ENCODE measurements at places on chromosomes 4 and X.
A peak's percentile ranks its signal among the peaks of the same experiment; 100 is the strongest.

GRCh38 chr4:11286533-11286932 is 142.2 kb downstream of the HS3ST1 start:
- DNase-seq: no peak

GRCh38 chr4:152010710-152011079 is 249.9 kb upstream of the GATB start:
- no peak for DNase-seq

- DNase-seq: no peak
These were observed 181.7 kb downstream of the AR start for GRCh38 chrX:67725471-67725870.

DNA sequence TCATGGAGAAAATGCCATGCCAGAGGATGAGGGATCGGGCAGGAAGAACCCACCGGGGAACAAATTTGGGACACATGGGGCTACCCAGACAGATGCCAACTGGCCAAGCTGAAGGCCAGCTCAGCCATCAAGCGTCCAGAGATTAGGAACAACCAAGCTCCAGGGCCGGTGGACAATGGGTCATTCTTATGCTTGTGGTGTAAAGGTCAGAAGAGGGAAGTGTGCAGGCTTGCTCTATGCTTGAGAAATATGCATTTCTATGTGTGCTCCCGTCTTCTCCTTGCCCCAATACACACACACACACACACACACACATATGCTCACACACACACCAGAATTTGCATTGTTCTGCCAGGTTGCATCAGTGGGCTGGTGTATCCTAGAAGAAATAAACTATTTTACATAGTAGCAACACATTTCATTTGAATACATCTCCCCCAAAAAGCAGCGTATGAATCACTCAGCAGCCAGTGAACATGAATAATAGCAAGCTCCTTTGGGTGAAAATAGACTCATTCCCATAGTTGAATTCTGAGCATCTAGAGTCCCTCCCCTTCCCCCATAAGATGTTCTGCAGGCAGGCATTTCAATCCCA is 201.9 kb upstream of the PPARGC1A start:
- no peak for DNase-seq

GRCh38 chrX:119187298-119187697 is 48.8 kb upstream of the PGRMC1 start:
- DNase-seq: no peak

DNA sequence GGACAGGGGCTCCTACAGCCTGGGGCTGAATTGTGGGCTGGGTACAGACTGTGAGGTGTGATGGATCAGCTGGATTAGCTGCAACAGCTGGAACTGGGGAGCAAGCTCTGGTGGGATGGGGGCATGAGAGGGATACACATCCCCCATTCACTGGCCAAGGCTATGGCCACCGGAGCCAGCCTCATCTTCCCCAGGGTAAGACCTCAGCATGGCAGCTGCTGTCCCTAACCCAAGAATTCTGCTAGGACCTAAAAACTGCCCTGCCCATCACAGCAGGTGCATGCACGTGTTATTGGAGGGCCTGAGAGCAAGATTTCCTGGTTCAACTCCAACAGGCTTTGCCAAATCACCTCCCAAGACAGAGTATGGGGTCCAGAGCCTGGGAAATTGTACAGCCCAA is 258.6 kb upstream of the AGTR2 start:
- DNase-seq: no peak

DNA sequence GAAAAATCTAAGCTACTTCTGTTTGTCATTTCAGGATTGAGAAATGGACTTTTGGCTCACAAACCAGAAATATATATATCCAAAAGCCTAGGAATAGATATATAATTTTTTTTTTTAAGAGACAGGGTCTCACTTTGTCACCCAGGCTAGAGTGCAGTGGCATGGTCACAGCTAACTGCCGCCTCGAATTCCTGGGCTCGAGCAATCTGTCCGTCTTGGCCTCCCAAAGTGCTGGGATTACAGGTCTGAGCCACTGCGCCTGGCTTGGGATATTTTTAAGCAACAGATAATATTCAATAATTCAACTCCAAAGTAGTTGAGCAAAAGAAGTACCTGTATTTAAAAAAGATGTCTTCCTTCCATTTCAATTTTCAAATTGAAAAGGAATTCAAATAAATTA is 112.5 kb downstream of the C4orf51 start:
- DNase-seq: no peak

GRCh38 chr4:88818631-88819470 is 121.2 kb upstream of the NAP1L5 start:
- DNase-seq: no peak

GRCh38 chr4:182716192-182716591 is 201.0 kb downstream of the DCTD start:
- no peak for DNase-seq

GRCh38 chr4:90357117-90357710 is 230.0 kb downstream of the CCSER1 start:
- no peak for DNase-seq

- no peak for DNase-seq
These were observed 474.6 kb downstream of the EPHA5 start for GRCh38 chr4:65195666-65196065.

DNA sequence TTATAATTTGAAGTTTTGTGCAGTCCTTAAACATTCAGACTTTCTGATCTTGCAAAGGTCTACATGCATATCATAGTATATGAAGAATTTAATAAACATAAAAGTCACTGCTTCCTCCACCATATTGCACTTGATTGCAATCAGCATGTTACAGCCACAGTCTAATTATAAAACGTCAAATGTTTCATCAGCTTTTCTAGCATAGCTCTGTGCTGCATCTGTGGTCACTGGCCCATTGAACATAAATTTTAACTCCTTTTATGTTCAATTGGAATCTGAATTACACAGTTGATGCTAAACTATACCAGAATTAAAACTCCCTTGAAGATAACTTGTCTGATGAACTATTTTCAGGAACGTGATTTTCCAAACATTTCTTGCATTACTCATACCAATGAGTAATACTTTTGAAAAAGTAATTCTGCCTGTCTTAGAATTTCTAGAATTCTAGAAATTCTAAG is 329.1 kb downstream of the GALNTL6 start:
- no peak for DNase-seq

- peak; percentile 10 for DNase-seq
These were observed 76.1 kb downstream of the HMGB2 start for GRCh38 chr4:173257732-173258717.

DNA sequence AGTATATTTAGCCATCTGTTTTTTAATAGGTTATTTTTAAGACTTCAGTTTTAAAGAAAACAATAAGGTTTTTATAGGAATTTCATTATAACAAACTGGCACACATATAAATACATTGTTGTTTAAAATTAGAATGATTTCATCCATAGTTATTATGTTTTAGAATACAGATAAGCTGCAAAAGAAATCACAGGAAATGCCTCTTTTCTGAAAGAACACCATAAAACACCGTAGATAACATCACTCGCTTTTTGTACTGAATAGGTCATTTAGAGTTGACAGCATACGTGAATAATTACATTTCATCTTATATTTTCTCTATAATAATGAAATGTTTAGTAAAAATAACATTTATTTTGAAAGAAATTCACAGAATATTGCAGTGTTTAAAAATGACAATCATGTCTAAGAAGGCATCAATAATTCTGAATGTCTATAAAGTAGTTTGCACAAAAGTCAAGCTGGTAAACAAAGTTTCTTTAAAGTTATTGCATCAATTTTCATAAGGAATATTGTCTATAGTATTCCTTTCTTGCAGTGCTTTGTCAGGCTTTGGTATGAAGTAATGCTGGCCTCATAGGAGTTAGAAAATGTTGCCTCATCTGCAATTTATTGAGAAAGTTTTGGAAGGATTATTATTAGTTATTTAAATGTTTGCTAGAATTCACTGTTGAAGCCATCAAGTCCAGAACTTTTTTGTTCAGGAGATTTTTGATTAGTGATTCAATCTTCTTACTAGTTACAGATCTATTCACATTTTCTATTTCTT is 17.9 kb upstream of the VEGFC start:
- no peak for DNase-seq

- DNase-seq: no peak
These were observed 138.9 kb upstream of the LNX1 start for GRCh38 chr4:53730031-53730805.

DNA sequence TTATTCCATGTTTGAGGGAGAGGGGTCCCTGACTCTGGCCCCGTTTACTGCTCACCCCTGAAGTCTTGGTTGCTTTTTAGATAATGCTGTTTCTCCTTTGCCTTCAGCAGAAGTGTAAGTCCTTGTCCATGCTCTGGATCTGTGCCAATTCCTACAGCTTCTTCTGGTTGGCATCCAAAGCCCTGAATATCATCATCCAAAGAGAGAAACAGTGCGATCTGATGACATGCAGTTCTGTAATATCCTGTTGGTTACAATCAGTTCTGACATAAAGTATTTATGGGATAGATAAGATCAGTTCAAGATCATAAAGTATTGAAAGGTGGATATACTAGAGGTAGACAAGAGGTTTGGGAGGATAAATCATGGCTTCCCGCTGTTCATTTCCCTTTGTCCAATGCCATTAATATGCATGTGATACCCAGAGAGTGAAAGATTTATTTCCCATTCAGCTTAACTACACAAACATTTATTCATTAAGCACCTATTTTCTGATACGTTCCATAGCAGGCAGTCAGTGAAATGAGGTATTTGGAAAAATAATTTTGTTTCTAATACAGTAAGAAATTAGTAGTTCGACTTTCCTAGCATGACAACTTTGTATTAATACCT is 53.2 kb upstream of the TMEM150C start:
- DNase-seq: no peak
